8988T (cell line): ENCODE measurements at places on chromosomes 11 and 22.
A peak's percentile ranks its signal among the peaks of the same experiment; 100 is the strongest.

DNA sequence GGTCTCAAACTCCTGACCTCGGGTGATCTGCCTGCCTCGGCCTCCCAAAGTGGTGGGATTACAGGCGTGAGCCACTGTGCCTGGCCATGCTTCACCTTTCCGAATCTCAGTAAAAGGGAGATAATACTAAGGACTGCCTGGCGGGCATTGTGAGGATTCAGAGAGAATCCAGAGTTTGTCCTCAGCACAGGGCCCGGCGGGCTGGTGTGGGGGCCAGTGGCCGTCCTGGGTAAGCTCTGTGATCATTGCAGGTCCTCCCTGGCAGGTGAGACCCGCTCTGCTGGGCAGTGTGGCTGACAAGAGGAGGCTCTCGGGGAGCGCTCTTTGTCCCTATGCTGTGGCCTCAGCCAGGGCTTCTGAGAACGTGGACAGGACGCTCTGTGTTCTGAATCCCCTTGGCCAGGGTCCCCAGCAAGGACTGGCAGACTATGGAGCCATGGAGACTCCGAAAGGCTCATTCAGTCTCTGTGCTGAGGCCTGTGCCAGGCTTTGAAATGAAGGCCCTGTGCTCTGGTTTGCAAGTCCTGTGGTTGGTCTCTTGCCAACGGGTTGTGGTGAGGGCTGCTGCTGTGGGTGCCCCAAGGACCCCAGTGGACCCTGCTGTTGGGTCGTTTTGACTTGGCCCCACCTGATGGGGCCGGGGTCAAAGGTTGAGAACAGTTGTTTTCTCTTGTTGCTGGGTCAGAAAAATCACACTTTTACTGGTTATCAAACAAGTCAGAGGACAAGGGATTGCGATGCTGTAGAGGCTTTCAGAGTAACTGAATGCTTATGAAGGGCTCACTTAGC, 2.1 kb downstream of the TPCN2 start:
- DNase-seq: no peak

GRCh38 chr11:122617926-122618325, 37.6 kb upstream of the UBASH3B start:
- no peak for DNase-seq

DNA sequence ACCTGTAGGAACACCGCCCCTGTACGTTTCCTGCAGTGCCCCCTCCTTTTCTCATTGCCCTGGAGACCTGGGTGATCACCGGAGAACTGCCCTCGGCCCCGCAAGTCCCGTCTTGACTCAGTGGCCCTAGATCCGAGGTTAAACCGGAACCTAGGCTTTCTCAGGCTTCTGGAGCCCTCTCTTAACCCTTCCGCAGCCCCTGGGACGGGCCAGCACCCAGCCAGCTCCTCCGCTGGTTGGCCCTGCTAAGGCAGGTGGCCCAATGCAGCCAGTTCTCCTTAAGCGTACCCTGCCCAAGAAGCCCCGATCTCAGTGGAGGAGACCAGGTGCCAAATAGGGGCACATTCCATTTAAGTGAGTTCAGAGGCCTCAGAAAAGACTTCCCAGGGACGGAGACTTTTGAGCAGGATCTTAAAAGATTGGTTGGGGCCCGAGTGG, 776 bp downstream of the NLRX1 start:
- peak; percentile 91 for DNase-seq

GRCh38 chr11:113591117-113591516, 115.0 kb downstream of the TMPRSS5 start:
- DNase-seq: no peak

- DNase-seq: no peak
Observed at GRCh38 chr11:105152021-105152512, 12.5 kb upstream of the CARD18 start.

DNA sequence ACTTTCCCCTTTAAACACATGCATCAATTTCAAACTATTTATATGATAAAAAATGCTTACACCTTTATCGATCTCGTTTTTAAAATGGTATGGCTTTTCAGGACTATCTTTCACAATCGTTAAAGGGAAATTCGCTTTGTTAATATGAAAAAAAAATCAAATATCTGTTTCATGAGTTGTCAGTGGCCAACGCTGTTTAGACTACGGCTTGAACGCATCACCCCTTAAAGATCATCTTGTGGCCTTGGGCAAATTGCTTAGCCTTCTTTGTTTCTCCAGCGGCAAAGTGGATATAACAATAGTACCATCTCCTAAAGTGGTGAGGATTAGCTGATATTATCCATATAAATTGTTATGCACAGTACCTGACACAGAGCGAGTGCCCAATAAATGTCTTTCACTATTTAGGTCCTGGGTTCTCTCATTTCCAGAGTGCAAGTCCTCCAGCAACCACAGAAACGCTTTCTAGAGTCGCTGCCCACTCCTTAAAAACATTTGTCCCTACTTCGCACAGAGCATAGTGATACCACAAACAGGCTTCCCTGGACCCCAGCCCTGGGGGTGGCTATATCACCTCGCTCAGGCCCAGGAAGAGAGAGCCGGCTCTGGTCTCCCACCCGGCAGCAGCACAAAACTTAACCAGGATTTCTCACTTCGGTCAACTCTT, 904 bp downstream of the SLC35F2 start:
- no peak for DNase-seq

- no peak for DNase-seq
Observed at GRCh38 chr11:81975261-81975900, 758.3 kb downstream of the FAM181B start.

DNA sequence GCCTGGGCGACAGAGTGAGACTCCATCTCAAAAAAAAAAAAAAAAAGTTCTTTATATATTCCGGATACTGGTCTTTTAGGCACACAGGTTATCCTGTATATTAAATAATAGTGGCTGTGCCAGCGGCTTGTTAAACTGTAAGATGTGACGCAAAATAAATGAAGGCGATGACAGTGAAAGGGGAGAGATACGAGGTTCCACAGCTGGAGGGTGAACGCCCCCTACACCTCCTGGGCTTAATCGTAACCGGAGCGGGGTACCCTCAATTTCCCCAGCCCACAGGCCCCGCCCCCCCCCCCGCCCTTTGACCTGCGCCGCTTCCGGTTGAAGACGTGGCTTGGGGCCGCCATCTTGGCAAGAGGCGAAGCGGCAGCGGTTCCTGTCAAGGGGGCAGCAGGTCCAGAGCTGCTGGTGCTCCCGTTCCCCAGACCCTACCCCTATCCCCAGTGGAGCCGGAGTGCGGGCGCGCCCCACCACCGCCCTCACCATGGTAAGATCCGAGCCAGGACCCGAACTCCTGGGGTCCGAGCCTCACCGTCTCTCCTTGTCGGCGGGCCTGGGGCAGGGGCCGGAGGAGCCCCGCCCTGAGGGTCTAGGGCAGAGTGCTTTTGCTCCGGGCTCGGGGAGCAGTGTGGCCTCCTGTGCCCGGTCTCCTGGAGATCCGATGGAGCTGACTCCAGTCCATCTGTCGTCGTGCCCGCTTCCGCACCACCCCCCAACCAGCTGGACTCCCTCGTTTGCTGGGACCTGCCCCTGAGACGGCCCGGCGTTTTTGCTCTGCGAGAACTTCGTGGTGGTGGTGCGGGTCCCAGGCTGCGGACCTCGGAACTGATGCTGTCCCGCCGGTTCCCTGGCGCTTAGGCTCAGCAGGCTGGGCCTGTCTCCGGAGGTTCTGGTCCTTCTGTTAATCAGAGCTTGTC, at the start of gene ARCN1:
Gene ARCN1, plus strand, starts transcription at position 349 of the 920 bp plus-strand sequence. Its CDS starts 139 bp downstream, at position 488.
- DNase-seq: peak; percentile 66
